Naive B cell (primary cell): ENCODE measurements at places on chromosomes 12 and 14.

GRCh38 chr12:49470986-49471385 lies 67.8 kb upstream of the KCNH3 start:
- no peak for DNase-seq

DNA sequence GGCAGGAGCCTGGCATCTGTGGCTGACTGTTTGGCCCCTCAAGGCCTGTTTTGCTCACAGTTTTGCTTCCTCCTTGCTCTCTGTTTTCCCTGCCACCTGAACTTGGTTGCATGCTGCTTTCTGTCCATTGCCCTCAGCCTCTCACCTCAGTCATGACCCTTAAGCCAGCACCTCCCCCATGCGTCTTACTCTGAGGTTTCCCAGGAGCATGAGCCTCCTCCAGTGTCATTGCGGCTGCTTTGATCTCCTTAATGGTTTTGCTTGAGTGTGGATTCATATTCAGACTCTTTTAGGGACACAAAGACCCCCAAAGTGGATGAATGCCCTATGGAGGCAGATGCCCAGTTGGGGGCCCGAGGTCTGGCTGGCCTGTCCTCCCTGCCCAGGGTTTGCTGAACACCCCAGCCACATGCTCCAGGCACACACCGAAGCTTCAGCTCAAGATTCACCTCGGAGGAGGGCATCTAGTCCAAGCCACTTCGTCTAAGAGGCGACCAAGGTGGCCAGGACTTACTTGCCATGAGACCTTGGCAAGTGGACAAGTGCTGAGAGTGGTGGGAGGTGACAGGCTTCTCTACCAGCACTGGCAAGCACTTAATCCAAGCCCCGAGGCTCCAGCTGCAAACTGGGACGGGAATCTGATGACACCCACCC lies 95.4 kb upstream of the DIO3 start:
- no peak for DNase-seq

DNA sequence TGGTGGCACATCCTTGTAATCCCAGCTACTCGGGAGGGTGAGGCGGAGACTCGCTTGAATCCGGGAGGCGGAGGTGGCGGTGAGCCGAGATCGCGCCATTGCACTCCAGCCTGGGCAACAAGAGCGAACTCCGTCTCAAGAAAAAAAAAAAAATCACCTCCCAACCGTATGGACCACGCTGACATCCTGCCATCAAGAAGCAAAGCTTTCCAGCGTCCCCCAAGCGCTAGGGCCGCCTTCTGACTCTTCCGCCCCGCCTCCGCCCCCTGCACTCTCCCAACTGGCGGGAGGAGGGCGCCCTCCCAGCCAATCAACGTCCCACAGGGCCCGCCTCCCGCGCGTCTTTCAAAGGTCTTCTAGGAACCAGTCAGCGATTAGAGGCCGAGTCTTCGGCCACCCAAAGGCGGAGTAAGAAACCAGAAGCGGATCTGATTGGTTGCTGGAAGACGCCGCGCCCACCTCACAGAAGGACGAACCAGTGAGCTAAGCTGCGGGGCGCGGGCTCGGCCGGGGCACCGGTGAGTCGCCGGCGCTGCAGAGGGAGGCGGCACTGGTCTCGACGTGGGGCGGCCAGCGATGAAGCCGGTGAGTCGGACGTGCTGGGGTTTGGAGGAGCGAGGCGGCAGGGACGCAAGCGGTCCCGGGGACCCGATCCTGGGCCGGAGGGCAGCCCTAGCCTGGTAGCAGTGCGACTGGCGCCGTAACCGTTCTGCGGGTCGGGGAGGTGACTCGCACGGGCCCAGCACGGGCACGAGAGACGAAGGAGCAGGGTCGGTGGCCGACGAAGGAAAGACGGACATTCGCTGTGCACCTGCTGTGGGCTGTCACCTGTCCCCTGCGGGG lies at the start of gene CDKN3:
TSS of gene CDKN3 (plus strand) at position 515 of the 843 bp plus-strand sequence. CDS start at position 577, 62 bp downstream.
- DNase-seq = peak; percentile 98

- DNase-seq = no peak
Measured at GRCh38 chr14:74015963-74016362, 3.1 kb downstream of the ENTPD5 start.

DNA sequence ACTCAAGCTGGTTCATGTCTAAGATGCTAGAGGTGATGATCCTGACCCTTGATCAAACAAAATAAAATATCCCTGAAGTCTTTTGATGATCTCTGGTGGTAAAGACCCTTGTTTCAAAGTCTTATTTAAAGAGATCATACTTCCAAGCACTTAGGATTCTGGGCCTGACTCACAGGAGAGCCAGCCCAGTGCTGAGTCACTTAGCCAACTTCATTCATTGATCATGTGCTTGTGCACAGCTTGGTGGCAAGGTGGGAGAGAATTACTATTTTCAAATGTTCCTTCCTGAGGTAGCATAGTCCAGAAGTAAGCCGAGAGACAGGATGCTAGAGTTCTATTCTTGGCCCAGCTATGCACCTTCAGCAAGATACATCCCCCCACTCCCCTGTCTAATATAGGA lies 40.6 kb downstream of the SCN8A start:
- no peak for DNase-seq

- DNase-seq = no peak
Measured at GRCh38 chr12:31950492-31950891, 8.7 kb upstream of the RESF1 start.

GRCh38 chr14:55846826-55847446 lies 266.9 kb downstream of the KTN1 start:
- DNase-seq = no peak

- peak; percentile 82 for DNase-seq
Measured at GRCh38 chr12:32264961-32265360, 134.4 kb upstream of the FGD4 start.
